ENCODE measurements at places on chromosomes 3 and 15.

DNA sequence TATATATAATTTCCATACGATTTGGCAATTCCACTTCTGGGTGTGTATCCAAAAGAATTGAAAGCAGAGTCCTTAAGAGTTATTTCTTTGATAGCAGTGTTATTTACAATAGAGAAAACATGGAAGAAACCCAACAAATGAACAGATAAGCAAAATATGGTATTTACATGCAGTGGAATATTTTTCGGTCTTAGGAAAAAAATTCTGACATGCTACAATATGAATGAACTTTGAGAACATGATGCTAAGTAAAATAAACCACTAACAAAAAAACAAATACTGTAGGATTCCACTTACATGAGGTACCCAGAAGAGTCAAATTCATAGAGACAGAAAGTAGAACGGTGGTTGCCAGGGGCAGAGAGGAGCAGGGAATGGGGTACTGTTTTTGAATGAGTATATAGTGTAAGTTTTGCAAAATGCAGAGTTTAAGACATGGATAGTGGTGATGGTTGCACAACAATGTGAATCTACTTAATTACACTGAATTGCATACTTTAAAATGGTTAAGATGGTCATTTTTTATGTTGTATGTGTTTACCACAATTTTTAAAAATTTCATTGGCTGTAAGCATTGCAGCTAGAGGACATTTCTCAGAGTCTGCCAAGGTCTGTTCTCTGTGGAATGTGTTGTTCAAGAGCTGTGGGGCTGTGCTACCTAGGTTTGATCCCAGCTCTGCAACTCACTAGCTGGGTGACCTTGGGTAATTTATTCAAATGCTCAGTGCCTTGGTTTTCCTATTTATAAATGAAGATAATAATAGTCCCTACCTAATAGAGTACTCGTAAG lies 122.1 kb downstream of the MEX3B start:
- DNase-seq = no peak

- DNase-seq = no peak
These were observed 213.2 kb upstream of the DCBLD2 start for GRCh38 chr3:99114565-99115291.

- DNase-seq = peak; percentile 10
These were observed 354.1 kb downstream of the GABRG3 start for GRCh38 chr15:27324886-27325615.

- DNase-seq = no peak
These were observed 206.4 kb downstream of the NAALADL2 start for GRCh38 chr3:175065497-175065896.

DNA sequence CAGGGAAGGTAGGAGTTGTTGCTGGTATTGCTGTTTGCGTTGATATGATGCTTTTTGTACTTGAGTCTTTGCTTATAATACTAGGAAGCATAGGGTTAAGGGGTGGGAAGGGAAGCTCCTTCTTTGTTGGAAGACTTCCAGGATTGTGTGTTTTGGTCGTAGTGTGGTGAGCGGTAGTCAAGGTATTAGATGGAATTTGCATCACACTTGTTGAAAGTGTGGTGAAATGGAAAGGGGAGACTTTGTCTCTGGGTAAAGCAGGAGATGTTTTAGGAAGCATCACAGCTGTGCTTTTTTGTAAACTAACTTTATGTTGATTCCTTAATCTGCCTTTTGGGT lies 14.9 kb downstream of the IGSF10 start:
- no peak for DNase-seq
